ENCODE measurements at places on chromosomes 3 and 15.

- DNase-seq = no peak
Measured at GRCh38 chr3:13078163-13078905, 5.1 kb upstream of the IQSEC1 start.

DNA sequence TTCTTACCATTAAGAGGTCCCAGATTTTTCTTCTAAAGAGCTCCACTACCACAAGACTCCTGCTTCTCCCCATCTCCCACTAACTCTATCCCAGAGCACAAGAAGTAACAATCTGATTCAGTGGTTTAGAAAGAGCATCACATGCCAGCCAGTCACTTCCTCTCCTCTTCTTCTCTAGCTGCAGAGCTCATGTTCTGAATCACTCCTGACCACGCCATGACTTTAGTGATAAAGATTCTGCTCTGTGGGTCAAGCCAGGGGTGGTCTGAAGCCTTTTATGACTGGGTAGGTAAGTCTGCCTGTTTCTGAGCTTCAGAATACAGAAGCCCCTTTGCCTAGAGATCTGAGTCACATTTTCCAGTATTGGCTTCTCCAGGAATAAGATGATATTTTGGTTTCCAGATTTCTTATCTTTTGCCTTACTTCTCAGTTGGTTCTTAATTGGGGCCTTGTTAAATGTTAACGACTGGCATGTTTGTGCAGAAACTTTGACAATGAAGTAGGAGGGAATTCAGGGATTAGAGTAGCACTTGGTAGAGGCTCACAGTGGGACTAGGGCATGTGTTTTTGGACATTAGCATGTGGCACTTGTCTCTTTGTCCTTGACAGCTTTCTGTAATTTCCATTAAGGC, 27.6 kb upstream of the ADAMTSL3 start:
- peak; percentile 3 for DNase-seq

GRCh38 chr3:40845447-40845846, 320.7 kb downstream of the ZNF621 start:
- no peak for DNase-seq

DNA sequence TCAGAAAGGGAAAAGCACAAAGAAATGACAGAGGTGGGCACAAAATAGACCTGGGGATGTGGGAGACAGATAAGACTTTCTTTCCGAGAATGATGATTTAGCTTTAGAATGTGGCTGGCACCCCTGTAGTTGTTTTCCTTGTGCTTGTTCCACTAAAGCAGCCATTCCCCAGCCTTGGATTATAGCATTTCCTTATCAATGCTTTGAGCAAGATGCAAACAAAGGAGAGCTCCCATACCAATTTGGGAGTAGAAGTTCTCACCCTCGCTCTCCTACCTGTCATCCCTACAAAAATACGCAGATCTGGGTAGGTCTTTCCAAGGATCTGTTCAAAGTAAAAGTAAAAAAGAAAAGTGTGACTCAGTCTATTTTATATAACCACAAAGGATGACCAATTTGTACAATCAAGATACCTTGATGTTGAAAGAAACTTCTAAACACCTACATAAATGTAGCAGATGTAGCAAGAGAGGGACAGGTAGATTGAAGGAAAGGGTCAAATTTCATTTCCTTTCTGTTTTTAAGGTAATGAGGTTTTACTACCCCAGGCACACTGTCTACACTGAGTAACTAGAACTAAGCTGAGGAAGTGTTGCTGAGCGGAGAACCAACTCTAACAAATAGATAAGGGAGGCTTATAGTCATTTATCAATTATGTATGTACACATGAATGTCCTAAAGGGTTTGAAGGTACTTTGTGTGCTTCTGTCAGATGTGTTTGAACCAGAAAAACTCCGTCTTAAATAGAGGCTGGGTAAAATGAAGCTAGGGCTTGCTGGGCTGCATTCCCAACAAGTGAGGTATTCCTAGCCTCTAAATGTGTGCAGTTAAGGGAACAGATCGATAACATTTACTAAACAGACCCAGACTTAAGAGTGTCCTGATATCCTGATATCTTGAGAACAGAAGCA, 91.1 kb upstream of the LRRN1 start:
- no peak for DNase-seq

DNA sequence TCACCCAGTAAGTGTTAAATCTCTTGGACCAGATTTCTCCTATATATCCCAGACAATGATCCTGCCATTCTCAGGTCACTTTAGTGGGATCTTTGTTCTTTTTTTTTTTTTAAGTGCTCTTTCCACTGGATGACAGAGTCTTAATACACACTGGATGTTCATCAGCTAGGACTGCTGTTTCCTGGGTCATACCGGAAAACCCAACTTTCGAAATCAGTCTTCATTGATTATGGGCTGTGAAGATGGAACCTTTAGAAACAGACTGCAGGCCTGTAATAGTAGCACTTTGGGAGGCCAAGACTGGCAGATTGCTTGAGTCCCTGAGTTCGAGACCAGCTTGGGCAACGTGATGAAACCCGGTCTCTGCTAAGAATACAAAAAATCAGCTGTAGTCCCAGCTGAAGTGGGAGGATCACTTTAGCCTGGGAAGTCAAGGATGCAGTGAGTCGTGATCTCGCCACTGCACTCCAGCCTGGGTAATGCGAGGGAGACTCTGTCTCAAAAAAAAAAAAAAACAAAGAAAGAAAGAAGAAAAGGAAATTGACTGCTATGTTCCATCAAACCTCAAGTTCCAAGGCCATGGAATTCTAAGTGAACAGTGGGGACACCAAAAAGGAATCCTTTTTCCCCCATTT, 2.3 kb downstream of the EOGT start:
- peak; percentile 12 for DNase-seq

- no peak for DNase-seq
Measured at GRCh38 chr3:56918111-56918568, 116.4 kb upstream of the ARHGEF3 start.

DNA sequence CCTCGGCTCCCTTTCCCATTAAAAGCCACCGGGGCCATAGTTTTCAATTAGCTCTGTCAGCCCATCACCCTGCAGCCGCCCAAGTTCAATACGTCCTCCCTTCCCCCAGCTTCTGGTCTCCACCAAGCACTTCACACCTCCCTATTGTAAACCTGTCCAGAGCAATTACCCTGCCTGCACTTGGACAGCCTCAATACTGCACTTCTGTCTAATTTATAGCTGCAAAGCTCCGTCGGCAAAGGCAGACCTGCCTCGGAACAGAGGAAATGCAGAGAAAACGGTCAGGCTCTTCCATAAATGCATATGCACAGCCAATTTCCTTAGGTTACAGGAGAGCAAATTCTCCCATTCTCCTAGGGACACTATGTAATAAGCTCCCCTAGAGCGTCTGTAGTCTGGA, 21.9 kb downstream of the LRIG1 start:
- no peak for DNase-seq

DNA sequence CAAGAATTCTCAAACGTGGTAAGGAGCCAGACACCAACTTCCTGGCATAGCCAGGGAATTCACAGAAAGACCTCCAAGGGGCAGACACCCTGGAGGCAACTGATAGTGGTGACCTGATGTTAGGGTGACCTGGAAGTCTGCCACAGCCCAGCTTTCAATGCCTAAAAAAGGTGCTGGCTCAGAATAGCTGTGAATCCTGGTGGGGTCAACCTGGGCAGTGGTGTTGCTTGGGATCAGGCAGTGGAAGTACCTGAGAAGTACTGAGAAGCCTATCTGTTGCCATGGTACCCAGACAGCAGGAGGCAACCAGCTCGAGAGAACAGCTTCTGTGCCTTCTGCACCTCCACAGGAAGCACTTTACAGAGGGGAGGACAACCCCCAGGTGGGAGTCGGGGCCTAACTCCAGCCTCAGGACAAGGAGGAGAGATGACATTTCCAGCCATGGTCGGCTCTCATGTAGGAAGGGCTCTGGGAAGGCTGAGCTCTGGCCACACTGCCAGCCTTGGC, 55.4 kb upstream of the LARS2 start:
- DNase-seq = no peak

GRCh38 chr15:67680641-67681040, 138.1 kb downstream of the MAP2K5 start:
- DNase-seq = no peak

DNA sequence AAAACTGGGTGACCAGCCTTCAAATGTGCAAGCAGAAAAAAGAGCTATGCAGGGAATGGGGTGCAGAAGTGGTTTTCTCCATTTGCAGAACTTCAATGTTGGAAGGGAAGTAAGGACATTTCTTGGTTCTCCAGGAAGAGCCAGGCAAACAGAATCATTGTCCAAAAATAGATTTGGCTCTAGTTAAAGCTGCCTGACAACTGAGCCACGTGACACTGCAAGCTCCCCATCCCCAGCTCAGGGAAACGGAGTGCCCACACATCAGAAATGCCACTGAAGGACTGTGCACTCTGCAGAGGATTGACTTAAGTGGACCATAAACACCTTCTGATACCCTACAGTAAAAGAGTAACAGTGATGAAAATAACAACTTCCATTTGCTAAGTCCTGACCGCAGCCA, 195.6 kb upstream of the NSMCE3 start:
- no peak for DNase-seq

DNA sequence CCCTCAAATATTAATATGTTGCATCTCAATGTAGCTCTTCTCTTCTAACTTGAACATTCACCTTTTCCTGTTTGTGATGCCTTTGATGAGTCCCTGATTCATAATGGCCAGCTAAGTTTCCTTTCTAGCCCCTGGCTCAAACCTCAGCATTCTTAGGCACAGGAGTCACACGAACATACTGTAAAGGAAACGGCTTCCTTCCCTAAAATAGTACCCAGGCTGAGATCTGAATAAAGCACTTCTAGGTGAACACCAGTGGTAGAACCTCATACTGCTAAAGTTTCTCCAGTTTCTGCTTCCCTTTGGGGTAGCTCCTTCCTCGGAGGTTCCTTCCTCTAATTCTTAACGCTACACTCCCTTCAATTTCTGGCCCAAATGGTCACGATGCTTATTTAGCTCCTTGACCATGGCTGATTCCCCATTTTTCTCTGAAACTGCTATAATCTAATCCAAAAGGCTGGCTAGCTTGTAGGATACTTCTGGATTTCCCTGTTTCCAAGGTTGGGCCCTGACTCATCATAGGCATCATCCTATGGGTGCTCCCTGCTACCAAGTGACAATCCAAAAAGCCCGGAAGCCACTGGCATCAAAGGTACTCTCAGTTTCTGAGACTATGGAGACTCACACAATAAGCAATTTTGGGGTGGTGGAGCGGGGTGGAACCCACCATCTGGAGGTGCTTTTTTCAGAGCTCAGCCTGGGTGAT, 2.4 kb downstream of the ANAPC13 start:
- peak; percentile 91 for DNase-seq

DNA sequence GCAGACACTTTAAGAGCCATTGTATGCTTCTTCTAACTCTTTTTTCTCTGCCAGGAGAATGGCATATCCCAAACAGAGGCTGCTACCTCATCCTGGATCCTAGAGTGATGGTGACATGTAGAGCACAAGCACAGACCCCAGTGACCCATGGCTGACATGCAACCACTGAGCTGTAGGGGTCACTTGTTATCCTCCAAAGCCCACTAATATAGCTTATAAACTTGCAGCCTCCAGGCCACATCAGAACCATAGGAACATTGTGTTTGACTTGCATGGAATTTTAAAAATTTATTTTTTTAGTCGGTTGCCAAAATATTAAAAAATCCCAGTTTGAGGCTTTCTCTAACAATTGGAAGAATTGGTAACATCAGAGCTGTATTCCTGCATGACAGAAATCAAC, 283.0 kb upstream of the WNT5A start:
- DNase-seq = no peak

- DNase-seq = peak; percentile 29
Measured at GRCh38 chr15:81531109-81531592, 157.1 kb upstream of the TMC3 start.

- peak; percentile 53 for DNase-seq
Measured at GRCh38 chr3:98726084-98726483, 37.1 kb upstream of the ST3GAL6 start.

DNA sequence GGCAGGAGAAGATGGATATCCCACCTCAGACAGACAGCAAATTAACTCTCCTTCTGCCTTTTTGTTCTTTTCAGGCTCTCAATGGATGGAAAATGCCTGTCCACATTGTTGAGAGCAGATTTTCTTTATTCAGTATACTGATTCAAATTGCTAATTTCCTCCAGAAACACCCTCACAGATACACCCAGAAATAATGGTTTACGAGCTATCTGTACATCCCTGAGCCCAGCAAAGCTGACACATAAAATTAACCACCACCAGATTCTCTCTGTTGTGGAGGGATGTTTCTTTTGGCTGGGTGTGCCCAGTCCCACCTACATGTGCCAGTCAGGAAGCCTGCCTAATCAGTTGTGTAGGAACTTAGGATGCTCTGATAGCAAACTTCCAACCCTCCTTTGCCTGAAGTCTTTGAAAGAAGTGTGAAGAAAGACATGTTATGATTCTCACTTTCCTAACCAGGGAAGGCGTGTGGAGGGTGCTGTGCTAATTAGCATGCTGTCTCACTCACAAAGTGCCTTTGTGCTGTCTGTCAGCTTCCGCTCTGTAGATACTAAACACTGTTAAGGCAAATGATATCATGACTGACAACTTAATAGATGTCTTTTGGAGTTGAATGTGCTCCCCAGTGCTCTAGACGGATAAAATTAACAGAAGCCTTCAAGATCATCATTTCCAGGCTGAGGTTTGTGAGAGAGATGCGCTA, 208.5 kb downstream of the CLSTN2 start:
- no peak for DNase-seq

DNA sequence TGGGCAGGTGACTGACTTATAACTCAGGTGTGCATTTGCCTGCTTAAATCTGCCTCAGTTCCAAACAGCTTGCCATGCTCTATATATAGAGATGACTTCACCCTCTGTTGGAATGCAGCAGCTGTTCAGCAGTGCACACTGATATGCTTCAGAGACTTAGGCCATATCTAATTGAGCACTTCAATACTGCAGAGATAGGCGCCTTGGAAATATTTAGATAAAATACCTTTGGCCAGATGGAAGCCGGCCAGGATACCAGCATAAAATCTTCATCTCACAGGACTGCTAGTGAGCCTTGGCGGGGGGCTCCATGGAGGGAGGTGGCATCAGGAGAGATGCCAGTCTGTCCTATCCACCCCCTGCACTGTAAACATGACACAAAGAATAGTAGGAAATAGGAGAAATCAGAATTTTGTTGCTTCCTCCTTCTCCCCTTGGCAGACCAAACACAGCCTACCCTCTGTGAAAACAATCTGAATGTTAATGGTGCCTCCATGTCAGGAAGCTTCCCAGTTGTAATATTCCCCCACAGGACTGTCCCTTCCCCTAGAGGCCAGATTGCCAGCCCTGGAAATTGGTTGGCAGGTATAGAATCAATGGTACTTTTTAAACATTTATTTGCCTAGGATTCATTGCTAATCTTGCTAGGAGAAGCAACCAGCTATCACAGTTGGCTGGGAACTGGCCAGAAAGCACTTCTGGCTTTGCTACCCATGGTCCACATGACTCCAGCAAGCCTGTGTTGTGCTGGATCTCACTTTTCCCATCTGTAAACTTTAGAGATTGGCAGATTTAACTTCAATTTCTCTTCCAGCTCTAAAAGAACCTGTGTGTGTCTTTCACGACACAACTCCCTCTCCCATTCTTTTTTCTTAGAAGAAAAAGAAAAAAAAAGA, 215.5 kb upstream of the KCNMB2 start:
- DNase-seq = peak; percentile 65

GRCh38 chr3:43490640-43491185, 131.1 kb downstream of the ANO10 start:
- DNase-seq = no peak
